ENCODE measurements at places on chromosomes 16 and 17.

GRCh38 chr16:51184702-51185433 is 33.8 kb upstream of the SALL1 start:
- H3K4me1 ChIP-seq: no peaks in the 10 kb centered on the region
- H3K27ac ChIP-seq: no peak overlapping the region
- no peak overlapping the region for H3K4me3 ChIP-seq
- DNase-seq: no peak
- H3K27me3 ChIP-seq: no peaks in the 10 kb centered on the region

DNA sequence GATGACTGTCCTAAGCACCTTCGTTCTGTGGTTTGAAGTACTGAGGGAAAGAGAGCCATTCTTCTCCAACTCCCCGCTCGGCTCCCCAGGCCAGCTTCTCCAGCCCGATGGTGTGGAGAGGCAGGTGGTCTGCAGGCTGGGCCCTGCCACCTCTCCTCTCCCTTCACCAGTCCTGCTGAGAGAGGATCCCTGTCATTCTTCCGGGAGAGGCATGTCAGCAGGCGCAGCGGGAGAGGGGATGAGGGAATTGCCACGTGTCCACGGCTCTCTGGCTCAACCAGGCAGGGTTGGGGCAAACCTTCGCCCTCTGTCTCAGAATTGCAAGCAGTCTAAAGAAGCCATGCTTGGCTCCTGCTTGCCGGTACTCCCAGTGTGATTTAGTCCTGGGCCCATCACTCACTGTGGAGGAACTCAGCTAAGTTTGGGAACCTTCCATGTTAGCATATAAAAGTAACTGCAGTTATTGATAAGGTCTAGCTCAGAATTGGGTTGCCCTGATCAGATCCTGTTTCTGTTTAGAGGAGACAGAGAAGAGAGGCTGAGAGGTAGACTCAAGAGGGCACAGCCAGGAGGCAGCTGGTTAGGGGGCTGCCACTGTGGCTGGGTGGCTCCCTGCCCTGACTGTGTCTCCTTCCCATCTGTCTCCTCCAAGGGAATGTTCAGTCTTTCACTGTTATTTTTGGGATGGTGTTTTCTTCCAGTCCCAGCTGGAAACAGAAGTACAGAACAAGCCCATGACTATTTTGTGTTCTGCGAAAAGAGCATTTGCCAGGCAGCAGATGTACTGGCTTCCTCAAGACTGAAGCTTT is 17.4 kb downstream of the HS3ST3B1 start:
- no peak for DNase-seq
- no peaks in the 10 kb centered on the region for H3K4me1 ChIP-seq

DNA sequence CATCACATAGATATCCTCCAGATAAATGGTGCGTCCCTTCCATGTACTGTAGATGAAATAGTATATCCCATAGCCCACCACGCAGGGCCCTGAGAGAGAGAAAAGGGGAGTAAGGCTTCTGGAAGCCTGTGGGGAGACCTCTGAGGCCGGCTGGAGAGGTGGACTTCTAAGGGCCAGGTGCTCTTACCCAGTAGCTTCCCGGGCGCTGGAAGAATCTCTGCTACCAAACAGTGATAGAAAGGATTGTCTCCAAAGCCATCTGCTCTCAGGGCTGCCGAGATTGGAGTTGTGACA is 718 bp downstream of the SAT2 start:
- H3K36me3 ChIP-seq: no peaks in the 10 kb centered on the region
- peak overlapping the region; percentile 76 for H3K4me3 ChIP-seq
- H3K27me3 ChIP-seq: no peaks in the 10 kb centered on the region
- DNase-seq: no peak

DNA sequence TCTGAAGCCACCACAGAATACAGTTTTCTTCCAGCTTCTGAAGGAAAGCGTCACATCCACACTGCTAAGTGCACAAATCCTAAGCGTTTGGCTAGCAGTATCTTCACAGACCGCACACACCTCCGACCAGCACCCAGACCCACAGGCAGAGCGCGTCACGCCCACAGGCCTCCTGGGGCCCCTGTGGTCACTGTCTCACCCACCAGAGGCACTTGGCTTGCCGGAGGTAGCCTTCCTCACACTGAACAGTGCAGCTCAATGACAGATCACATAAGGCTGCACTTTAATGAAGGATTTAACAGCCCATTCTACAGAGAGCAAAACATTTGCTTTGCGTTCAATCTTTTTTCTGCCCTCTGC is 21.2 kb downstream of the SPHK1 start:
- DNase-seq: no peak
- no peaks in the 10 kb centered on the region for H3K27me3 ChIP-seq
- H3K4me3 ChIP-seq: no peak overlapping the region

GRCh38 chr16:49027420-49027819 is 254.2 kb downstream of the CBLN1 start:
- H3K4me1 ChIP-seq: no peaks in the 10 kb centered on the region
- H3K27me3 ChIP-seq: no peaks in the 10 kb centered on the region
- no peak for DNase-seq
- no peak overlapping the region for H3K4me3 ChIP-seq

Data from ascending aorta (tissue), 2 donors.